ENCODE measurements at places on chromosomes 11 and 22.

GRCh38 chr11:46249938-46250744 is 27.3 kb upstream of the CREB3L1 start:
- no peaks in the 10 kb centered on the region for H3K36me3 ChIP-seq
- no peak overlapping the region for H3K4me3 ChIP-seq
- no peaks in the 10 kb centered on the region for H3K27me3 ChIP-seq
- H3K4me1 ChIP-seq: peaks cover 5% of the 10 kb centered on the region
- H3K27ac ChIP-seq: no peak overlapping the region

GRCh38 chr11:115769891-115770290 is 265.7 kb upstream of the CADM1 start:
- no peaks in the 10 kb centered on the region for H3K27me3 ChIP-seq
- H3K36me3 ChIP-seq: no peaks in the 10 kb centered on the region

DNA sequence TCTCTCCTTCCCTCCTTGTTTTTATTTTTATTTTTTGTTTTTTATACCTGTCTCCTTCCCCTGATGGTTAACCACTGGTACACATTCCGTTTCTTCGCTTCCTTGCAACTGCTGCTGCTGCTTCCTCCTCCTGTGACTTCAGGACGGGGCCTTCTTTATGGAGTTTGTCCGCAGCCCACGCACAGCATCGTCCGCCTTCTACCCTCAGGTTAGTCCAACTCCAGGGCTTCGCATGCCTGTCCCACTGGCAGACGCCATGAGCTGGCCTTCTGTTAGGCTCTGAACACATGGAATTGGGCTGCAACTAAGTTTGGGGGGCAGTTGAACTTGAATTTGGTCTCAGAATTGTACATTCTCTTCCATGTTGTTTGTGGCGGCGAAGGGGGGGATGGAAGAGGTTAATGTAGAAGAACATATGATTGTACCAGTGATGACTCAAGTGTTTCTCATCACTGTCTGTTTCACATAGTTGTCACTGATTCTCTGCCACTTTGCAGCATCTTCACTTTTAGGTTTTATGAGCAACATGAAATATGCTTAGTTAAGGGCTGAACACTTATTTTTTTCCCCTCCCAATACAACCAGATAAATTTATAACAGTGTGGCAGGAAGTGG is 83.0 kb upstream of the YWHAH start:
- no peaks in the 10 kb centered on the region for H3K4me1 ChIP-seq
- DNase-seq: no peak
- no peaks in the 10 kb centered on the region for H3K27me3 ChIP-seq
- H3K4me3 ChIP-seq: no peak overlapping the region

GRCh38 chr22:42895087-42895486 is 38.0 kb upstream of the ARFGAP3 start:
- H3K36me3 ChIP-seq: peaks cover 41% of the 10 kb centered on the region
- peaks cover 11% of the 10 kb centered on the region for H3K4me1 ChIP-seq
- H3K4me3 ChIP-seq: no peak overlapping the region
- H3K27me3 ChIP-seq: no peaks in the 10 kb centered on the region

DNA sequence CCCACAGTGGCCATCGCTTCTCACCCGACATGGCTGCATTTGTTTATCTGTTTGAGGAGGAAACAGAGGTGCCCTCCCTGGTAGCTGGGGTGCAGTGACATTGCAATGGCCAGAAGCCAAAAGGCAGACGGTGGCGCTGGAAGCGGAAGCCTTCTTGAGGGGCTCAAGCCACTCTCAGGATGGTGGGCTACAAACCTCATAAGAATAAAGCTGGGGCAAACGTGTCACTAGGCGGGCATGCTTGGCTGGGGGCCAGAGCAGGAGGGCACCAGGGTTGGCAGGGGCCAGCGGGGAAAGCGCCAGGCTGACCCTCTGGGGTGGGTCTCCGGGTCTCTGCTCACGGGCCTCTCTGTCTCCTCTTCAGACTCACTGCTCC is 12.6 kb downstream of the TNNT3 start:
- H3K36me3 ChIP-seq: no peaks in the 10 kb centered on the region
- no peak for DNase-seq
- no peak overlapping the region for H3K4me3 ChIP-seq
- no peaks in the 10 kb centered on the region for H3K27me3 ChIP-seq
- no peaks in the 10 kb centered on the region for H3K4me1 ChIP-seq
- no peak overlapping the region for H3K27ac ChIP-seq

DNA sequence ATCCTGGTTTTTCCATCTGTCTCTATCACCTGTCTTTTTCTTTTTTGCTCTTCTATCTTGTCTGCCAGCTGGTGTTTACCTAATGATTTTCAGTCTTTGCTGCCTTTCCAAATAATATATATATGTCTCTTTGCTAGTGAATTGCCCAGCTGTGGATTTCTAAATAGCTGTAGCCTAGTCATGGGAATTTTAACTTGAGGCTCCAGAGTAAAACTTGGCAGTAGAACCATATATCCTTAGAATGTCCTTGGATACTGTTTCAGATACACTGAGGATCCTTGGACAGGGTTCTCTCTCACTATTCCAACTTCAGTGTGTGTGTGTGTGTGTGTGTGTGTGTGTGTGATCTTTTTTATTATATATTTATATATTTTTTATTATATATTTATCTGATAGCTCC is 2285.3 kb downstream of the LRRC4C start:
- no peaks in the 10 kb centered on the region for H3K27me3 ChIP-seq
- H3K27ac ChIP-seq: no peak overlapping the region
- H3K4me1 ChIP-seq: no peaks in the 10 kb centered on the region

DNA sequence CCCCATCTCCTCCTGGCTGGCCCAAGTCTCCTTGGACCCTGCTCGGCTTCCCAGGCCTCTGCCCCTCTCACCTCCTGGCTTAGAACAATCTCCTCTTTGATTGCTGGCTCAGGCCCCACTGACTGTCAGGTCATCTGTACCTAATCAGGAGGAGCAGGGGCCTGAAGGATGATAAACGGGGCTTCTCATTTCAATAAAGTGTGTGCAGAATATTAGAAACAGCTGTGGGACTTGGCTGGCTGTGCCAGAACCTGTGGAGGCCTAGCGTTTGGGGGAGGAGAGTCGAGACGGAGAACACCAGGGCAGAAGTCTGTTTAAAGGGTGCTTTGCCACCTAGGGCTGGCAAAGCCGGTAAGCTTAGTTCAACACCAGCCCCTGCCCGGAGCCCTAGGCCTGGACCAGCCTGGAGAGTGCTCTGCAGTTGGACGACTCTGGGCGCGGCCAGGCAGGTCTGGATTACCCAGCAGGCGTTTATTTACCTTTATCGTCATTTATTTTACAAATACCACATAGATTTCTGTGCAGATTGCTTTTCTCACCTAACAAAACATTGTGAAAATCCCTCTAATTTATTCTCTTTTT is 10.1 kb upstream of the VSIG10L2 start:
- no peak overlapping the region for H3K4me3 ChIP-seq
- H3K4me1 ChIP-seq: peaks cover 5% of the 10 kb centered on the region
- DNase-seq: no peak
- H3K36me3 ChIP-seq: no peaks in the 10 kb centered on the region
- no peaks in the 10 kb centered on the region for H3K27me3 ChIP-seq

DNA sequence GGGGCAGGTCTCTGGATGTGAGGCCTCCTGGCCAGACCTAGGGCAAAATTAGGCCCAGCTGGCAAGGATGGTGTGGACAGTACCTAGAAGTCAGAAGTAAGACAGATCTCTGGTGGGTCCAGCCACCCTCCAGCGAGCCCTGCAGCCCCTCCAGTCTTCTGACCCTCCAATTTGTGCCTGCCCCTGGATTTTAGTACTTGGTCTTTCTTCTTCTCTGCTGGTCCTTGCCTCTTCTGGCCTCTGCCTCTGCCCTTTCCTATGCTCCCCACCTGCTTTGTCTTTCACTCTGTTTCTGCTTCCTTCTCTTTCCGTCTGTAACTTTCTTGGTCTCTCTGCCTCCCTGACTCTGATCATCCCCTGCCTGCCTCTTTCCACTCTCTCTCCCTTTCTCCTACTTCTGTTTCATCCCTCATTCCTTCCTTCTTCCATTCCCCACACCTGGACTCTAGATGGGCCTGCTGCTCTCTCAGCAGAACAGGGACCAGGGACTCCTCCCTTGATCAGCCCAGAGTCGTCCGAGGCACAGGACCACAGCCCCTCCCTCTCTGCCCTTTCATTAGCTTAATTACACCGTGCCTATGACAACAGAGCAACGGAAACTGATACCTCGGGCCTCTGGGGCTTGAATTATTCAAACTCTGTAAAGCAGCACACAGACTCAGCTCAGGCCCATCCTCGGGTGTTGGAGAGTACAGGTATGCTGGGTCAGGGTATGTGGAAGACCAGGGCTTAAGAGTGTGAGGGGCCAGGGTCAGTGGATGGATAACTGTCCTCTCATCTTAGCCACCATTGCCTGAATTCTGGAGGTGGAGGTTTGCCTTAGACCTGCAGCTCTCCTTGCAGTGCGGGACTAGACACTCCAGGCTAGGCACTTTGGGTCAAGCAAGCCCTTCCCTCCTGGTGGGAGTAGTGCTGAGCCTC is at the start of gene CHRNA10:
Gene CHRNA10, minus strand, starts transcription at position 51 of the 921 bp plus-strand sequence. CDS start 72 bp downstream, outside the sequence.
- H3K4me1 ChIP-seq: no peaks in the 10 kb centered on the region
- no peak for DNase-seq
- H3K27me3 ChIP-seq: no peaks in the 10 kb centered on the region
- no peak within 1 kb of the TSS for H3K27ac ChIP-seq
- peaks cover 20% of the 10 kb centered on the region for H3K36me3 ChIP-seq

DNA sequence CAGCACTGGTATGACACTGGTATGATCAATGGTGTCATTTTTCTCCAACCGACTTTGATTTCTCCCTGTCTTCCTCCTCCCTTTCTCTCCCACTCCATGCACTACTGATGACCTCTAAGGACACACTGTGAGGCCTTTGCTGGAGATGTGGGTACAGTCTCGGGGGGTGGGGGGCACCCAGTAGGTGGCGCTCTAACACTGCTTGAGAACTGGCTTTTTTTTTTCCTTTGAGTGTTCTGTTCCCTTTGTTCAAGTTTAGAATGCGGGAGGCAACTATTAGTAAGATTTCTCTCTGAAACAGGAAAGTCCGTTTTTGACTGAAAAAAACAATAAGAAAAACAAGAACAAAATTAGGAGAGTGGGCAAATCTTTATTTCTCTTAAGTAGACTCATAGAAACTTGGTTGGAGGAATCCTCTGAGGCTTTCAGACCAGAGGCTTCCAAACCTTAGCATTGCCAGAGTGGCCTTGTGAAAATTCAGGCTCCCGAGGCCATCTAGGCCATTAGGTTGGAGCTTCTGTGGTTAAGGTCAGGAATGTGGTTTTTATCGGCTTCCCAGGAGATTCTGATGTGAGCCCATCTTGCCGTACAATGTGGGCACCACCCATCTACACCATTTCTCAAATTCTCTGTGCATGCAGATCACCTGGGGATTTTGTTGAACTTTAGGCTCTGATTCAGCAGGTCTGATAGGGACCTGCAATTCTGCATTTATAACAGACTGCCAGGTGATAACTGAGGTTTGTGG is 43.2 kb downstream of the PANX1 start:
- DNase-seq: no peak
- H3K36me3 ChIP-seq: no peaks in the 10 kb centered on the region
- H3K27ac ChIP-seq: no peak overlapping the region
- H3K4me3 ChIP-seq: no peak overlapping the region
- H3K4me1 ChIP-seq: no peaks in the 10 kb centered on the region
- H3K27me3 ChIP-seq: no peaks in the 10 kb centered on the region

- no peaks in the 10 kb centered on the region for H3K27me3 ChIP-seq
- H3K4me1 ChIP-seq: no peaks in the 10 kb centered on the region
- no peak overlapping the region for H3K4me3 ChIP-seq
- H3K36me3 ChIP-seq: no peaks in the 10 kb centered on the region
- no peak for DNase-seq
- H3K27ac ChIP-seq: no peak overlapping the region
Measured at GRCh38 chr11:120290956-120291355, 34.1 kb upstream of the TLCD5 start.
